ENCODE measurements at places on chromosomes 4 and X.

DNA sequence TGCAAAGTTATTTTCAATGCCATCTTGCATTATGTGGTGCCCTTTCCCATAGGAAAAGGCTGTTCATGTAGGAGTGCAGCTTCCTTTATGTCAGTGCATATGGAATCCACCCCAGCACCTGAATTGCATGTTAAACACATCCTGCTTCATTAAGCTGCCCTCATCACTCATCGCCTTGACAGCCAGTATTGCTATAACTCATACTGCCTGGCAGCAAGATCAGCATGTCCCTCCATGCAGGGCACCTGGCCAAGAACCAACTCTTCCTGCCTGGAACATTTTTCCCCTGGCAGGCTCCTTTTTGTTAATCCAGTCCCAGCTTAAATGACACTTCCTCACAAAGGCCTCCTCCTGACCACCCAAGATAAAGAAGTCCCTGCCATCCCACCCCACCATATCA, 23.5 kb upstream of the CA5B start:
- DNase-seq: no peak

GRCh38 chrX:108914791-108915190, 178.4 kb upstream of the IRS4 start:
- DNase-seq: no peak

DNA sequence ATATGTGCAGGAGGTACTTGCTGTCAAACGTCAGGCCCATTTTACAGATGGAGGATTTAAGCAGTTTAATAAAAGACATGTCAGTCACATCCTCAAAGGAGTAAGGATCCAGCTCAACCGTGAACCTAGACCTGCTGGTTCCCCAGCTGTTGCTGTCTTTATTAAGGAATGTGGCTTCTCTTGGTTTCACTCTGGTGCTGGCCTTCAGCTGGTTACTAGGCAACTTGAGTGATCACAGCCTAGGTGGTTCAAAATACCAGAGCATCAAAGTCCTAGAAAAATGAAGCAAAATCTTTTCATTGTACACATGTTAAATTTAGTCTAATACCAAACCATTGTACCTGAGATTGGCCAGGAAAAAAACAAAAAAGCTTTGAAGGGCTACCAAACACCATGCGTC, 32.7 kb upstream of the GLRA2 start:
- DNase-seq: no peak

DNA sequence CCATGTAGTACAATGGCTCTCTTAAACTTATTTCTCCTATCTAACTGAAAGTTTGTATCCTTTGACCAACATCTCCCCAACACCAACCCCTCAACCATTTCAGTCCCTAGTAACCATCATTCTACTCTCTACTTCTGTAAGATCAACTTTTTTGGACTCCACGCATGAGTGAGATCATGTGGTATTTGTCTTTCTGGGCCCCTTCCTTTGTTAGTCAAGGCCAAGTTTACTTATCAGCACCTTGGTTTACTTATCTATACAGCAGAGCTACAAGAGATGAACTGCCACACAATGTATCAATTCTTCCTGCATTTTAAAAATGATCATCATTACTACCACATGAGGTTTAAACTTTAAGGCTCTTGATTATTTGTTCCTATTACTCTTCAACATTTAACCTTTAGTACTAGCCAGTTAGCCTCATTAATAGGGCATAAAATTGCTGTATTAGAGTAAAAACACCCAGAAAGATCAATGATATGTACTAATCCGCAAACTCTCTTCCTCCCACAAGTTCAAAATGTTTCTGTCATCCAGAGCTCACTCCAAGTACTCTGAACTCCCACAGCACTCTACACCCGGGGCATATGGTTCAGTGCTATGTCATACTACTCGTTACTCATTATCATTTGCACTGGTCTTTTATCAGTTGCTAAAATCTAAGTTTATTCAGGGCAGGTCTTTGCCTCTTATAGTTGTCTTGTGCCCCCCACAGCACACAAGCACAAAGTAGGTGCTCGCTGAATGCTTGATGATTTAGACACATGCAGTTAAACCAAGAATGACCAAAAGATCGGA, 145.7 kb upstream of the ADAMTS3 start:
- DNase-seq: no peak

DNA sequence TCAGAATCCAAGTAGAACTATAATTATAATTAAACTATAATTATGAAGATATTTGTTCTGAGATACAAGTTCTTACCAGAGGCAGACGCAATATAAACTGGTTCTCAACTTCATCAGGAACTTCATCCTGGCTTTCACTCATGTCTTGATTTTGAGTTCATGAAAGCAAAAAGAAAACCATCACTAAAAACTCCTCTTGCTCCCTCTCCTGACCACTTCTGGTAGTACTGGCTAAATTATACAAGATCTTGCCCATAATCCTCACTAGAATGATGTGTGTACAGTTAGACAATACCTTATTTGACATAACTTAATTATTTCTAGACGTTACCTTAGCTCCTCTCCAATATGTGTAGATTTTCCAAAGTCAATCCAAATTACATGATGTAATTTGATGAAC, 3.7 kb downstream of the TAF7L start:
- no peak for DNase-seq

DNA sequence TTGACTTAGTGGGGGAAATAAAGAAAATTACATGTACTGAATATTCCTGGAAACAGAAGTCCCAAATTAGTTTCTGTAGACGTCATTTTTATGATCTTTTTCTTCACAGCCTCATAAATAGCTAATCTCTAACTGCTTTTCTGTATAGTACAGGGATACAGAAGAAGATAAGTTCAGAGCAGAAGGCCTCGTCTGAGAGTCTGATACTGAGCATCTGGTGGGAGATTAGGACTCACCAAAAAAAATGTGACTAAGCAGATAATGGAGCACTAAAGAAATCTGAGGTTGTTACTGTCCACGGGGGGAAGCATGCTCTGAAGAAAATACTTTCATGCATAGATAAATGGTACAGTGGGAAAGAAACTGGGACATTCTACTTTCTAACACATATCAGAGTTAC, 115.3 kb upstream of the TRPC5 start:
- DNase-seq: no peak

DNA sequence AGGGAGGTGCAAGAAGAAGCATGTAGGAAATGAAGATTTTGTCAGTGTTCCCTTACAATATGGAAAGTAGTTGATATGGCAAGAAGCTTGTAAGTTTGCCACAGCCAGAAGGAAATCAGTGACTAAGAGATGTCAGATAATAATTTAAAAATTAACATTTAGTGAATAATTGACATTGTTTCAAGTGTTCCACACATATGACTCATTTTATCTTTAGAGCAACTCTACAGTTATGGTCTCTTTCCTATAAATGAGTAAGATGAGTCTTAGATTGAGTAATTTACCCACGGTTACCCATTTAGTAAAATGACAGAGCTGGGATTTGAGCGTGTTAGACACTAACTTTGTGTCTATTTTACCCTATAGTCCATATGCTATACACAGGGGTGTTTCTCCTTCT, 300.3 kb upstream of the IRS4 start:
- DNase-seq: no peak

- peak; percentile 20 for DNase-seq
Measured at GRCh38 chr4:48141048-48141447, 7.0 kb upstream of the TXK start.

DNA sequence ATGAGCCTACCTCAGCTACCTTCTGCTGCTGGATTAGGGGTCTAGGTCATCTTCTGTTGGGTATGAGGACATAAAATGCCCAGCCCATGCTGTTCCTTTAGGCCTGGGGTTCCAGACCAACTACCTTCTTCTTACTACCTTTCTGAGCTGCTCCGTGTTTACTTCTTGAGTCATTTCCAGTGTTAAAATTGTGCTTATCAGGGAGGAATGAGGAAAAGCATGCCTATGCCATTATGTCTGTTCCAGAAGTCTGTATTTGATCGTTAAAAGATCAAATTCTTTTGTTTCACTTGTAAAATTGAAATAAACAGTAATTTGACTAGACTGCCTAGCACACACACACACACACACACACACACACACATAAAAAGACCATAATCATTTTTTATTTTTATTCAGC, 1912.7 kb upstream of the TENM3 start:
- no peak for DNase-seq

- DNase-seq: no peak
Measured at GRCh38 chr4:114813961-114814360, 215.4 kb downstream of the UGT8 start.

DNA sequence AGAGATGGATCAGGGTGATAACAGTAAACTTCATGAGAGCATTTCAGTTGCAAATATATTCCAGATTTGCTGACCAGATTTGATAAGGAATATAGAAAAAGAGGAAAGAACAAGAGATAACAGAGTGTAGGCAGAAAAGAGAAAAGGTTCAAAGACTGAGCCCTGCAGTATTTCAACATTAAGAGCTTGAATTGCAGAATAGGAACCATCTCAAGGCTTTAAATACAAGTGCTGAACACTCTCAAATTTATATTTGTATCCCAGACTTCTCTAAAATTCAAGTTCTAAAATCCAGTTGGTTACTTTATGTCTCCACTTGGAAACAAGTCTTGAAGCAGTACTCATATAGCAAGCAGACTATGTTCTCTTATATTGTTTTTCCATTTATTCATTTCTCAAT, 9.7 kb upstream of the MYOZ2 start:
- DNase-seq: no peak

DNA sequence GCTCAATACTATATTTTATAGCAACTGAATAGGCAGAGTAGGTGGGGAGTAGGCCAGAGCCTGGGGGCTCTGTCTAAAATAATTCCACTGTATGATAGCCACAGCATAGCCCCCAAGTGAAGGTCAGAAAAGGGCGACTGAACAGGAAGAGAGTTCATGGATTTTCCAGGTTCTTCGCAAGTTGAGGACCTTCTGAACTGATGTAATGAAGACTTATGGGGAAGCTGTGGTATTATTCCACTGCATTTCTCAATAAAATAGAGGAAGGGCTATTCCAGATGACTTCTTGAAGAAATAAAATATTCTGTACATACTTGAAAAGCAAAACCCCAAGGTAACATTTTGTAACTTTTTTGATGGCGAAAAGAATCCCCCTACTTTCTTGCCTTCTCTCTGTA, 231.4 kb upstream of the GPC4 start:
- DNase-seq: no peak

- no peak for DNase-seq
Measured at GRCh38 chrX:108399418-108400165, 38.6 kb downstream of the COL4A6 start.

GRCh38 chrX:46226422-46226821, 318.8 kb downstream of the ZNF674 start:
- no peak for DNase-seq

- DNase-seq: no peak
Measured at GRCh38 chr4:158253350-158253980, 43.2 kb downstream of the TMEM144 start.

DNA sequence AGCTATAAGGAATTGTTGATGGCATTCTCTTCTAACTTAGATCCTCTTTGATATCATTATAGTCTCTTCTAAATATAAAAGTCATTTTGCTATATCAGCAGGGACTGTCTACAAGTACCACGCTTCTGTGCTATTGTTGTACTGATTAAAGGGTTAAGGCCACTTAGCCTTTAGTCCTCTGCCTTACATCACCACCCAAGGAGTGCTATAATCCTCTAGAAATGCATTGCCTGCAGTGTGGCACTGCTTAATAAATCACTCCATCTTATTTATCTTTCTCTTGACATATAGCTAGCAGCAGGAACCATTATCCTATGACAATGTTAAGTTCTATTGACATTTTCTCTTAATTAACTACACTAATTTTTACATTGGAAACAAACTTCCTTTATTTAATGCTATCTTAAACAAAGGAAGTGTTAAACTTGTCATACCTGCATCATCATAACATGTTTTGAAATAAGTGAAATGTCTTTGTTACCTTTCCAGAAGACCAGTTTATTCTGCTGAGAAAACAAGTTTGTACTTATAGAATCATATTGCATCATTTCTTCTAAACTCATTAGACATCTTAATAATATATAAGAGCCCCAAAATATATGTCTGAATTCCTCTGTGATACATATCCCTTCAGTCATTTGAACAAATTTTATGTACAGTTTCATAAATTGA, 360.9 kb upstream of the ATOH1 start:
- DNase-seq: no peak

GRCh38 chr4:40000711-40001110, 23.0 kb upstream of the PDS5A start:
- DNase-seq: no peak

GRCh38 chr4:176549161-176549865, 229.5 kb downstream of the SPCS3 start:
- DNase-seq: no peak

DNA sequence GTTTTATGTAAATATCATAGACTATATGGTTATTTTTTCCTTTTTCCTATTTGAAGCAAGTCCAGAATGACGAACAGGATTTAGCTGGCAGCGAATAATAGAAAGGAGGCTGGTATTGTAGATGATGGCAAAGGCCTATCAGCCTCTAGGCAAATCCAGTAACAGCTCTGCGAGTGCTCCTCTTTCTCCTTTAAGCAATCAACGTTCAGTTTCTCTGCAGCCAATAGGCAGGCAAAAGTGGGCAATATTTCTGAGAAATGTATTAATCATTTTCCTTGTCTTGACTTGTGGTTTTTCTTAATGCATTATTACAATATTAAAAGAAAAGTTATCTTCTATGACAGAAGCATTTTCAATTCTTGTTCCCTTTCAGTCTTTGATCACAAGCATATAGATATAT, 183.3 kb downstream of the SH3KBP1 start:
- DNase-seq: no peak

GRCh38 chr4:84269536-84270044, 229.5 kb downstream of the NKX6-1 start:
- DNase-seq: no peak

GRCh38 chr4:46196086-46196485, 72.2 kb upstream of the GABRG1 start:
- DNase-seq: no peak

All from NCI-H1436 treated with DMSO at 0.1 percent for 48 hours (cell line).